GM03348 (cell line): ENCODE measurements at places on chromosomes 4 and X.

GRCh38 chr4:163866728-163867315 lies 372.3 kb downstream of the TMA16 start:
- DNase-seq = no peak

- no peak for DNase-seq
Measured at GRCh38 chr4:54417476-54417875, 188.4 kb downstream of the PDGFRA start.

DNA sequence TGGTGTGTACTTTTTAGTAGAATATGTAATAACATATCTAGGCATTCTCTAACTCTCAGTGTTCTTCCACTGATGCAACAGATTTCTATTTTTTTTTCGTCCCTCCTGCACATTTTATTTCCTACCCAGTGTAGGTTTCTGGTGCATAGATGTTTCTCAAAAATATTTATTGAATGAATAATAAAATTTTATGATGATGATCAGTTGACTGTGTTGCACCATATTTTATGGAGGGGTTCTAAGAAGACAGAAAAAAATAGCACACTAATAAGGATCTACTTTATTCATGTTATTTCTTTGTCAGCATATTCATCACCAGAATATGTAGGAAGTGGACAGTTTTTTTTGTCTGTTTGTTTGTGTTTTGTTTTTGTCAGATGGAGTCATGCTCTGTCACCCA lies 2529.3 kb downstream of the ARAP2 start:
- DNase-seq = no peak

DNA sequence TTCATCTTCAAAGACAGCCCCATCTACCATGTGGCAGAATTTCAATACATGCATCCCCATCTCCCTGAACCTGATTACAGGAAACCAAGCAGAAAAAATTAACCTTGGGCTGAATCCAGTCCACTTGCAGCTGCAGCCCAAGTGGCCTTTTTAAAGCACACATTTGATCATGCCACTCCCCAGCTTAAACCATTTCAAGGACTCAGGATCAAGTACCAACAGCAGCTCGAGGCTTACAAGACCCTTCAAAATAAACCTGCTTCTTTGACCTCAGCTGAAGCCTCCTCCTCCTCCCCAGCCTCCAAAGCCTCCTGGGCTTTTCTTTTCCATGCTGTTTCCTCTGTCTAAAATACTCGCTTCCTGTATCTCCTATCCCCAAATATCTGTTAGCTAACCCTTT lies 50.7 kb upstream of the KIT start:
- DNase-seq = no peak

- DNase-seq = no peak
Measured at GRCh38 chr4:167035390-167035789, 198.9 kb downstream of the SPOCK3 start.

- no peak for DNase-seq
Measured at GRCh38 chrX:9189286-9189685, 155.4 kb upstream of the FAM9B start.

DNA sequence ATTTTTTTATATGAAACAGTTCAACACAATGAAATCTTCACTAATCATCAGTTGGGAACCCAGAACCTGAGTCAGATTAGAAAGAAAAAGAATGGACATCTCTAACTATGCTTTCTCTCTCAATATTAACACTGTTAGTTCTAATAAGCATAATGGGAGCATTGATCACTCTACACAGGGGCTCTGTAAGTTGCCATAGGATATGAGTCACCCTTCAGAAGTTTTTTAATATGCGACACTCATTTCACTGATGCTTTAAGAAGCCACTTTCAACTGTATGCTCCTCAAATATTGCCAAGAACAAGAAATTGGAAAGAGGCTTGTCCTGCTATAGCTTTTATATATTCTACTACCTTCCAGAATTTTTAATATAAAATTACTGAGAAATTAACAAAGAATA lies 187.0 kb downstream of the AASDH start:
- no peak for DNase-seq

DNA sequence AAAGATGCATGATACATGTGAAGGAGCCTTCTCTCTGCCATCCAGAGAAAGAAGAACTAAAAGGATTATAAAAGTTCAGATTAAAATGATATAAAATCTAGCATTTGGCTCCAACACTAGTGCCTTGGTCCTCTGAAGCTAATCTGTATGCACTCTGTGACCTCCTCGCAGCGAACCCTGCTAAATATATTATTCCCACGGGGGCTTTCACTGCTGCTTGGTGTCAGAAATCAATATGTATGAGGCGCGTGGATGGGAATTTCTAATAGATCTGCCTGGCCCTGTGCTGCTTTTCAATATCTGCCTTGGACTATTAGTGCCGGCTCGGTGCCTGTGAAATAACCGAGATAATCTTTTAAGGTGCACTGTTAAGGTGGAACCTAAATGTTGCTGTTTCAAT lies 69.7 kb downstream of the CXXC4 start:
- no peak for DNase-seq

DNA sequence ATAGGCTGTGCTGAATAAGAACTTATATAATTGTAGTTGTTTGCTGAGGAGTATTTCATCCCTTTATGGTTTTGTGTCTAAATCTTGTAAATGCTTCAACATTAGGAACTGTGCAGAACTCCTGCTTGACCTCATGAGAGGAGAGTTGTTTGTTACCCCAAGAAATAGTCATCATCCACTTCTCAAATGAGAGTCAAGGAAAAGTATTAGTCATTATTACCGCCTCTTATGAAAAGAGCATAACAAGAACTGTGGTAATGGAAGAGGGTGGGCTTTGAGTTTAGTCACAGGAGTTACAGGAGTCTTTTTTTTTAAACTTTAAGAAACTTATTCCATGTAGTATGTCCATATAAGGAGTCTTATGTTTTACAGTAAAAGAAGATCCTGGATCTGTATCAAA lies 132.9 kb downstream of the RAP1GDS1 start:
- no peak for DNase-seq

GRCh38 chr4:126446917-126447316 lies 1132.2 kb downstream of the FAT4 start:
- DNase-seq = no peak

- no peak for DNase-seq
Measured at GRCh38 chr4:9923195-9923812, 98.0 kb downstream of the SLC2A9 start.

DNA sequence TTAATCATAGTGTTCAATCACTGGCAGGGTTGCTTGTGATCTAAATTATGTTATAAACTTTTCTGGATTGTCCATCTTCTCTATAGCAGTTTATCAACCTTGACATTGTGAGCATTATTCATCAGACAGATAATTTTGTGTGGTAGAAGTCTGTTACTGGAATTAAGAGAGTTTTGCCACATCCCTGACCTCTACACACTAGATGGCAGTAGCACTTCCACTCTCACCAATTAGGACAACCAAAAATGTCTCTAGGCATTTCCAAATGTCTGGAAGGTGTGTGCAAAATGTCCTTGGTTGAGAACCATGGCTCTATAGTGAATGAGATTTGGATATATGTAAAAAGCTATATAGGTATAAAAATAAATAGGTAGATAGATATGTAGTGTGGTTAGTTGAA lies 324.1 kb upstream of the FAM47C start:
- no peak for DNase-seq

- no peak for DNase-seq
Measured at GRCh38 chr4:39304651-39305050, 61.5 kb downstream of the RFC1 start.

GRCh38 chrX:83535417-83536196 lies 27.5 kb downstream of the POU3F4 start:
- DNase-seq = no peak

DNA sequence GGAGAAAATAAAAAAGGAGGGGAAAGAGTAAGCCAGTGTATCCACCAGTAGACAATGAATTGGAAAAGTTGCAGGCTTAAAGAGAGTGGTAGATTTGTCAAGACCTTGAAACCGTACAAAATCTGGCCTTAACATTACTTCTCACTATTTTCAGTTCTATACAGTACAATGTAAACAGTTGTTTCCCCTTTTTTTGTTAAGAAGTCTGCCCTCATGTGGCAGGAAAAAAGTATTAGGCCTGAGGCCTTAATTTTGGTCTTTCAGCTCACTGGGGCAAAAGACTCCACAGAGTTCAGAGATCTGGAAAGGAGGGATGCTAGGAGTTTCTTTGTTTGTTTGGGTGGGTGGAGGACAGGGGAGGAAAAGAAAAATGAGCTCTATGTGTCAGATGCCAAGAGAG lies 92.8 kb upstream of the CCDC160 start:
- DNase-seq = peak; percentile 1

DNA sequence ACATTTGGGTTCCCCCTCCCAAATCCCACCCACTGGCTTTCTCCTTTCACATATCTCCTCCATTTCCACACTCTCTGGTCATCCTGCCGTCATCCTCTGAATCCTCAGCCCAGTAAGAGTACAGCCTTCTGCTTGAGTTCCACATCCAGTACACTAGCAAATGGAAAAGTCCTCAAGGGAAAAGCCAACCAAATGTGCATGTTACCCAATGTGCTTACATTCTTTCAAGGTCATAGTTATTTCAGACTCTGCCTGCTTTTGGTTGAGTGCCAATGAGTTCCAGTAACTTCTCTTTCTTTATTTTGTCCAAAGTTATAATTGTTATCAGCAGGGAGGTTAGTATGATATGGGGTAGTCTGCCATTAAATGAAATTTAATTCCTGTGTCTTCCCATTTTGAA lies 78.1 kb downstream of the SRPX start:
- DNase-seq = peak; percentile 11

GRCh38 chr4:14386196-14386595 lies 616.1 kb upstream of the CPEB2 start:
- DNase-seq = no peak

- DNase-seq = no peak
Measured at GRCh38 chr4:87409420-87409939, 12.9 kb upstream of the NUDT9 start.

DNA sequence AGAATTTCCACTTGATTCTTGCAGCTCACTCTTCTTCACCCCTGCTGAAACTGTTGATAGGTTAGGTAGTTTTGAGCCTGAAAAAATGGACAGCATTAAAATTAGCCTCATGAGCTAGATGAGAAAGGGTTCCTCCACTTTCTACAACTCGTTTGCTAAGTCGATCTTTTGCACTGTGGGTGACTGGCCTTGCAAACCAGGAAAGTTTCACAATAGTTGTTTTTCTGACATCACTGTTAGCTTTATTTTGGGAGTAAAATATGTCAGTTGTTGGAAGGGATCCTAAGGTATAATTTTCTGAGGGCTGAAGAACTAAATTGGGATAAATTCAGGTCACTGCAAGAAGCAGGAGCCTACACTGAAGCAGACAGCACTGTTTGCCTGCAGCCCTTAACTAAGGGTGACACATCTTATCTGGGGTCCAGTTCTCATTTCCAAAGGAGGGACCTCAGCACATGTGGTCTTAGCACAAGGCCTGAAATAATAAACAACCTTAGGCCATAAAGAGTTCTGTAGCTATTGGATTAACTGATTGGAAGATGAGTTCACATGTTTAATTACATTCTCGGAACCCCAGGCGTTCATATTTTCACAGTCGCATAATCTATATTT lies 29.1 kb downstream of the ANAPC4 start:
- DNase-seq = no peak

DNA sequence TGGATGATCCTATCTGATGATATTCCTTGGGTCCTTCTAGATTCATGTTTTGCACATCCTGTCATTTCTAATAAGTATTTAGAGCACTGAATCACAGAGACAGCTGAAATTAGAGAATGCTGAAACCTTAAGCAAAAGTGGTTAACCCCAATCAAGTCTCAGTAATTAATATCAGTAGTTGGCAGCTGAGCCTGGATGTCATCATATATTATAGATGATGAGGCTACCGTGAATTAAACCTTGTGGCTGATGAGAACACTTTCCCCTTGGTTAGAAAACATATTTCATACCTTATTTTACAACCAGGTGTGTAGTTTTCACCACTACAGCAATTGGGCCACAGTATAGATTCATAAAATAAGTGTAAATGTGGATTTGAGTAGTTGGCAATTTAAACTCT lies 499.0 kb downstream of the PDGFC start:
- DNase-seq = no peak

DNA sequence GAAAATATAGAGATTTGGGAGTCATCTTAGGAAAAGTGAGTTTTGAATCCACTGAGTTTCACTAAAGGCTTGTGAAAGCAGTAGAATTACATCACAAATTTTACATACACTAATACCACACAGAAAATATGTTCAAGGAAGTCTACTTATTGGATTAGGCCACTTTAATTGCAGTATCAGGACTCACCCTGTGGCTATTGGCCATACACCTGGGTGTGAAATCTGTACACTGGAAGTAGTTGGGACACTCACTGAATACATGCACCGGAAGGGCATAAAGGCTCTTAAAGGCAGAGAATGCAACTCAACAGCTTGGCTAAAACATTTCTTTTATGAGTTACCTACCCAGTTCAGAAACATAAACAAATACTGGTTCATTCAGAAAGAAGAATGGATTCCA lies 19.8 kb downstream of the MAOB start:
- DNase-seq = no peak

- no peak for DNase-seq
Measured at GRCh38 chr4:83024233-83024632, 10.8 kb upstream of the COPS4 start.

- peak; percentile 2 for DNase-seq
Measured at GRCh38 chr4:32985256-32985655, 2265.1 kb downstream of the PCDH7 start.

DNA sequence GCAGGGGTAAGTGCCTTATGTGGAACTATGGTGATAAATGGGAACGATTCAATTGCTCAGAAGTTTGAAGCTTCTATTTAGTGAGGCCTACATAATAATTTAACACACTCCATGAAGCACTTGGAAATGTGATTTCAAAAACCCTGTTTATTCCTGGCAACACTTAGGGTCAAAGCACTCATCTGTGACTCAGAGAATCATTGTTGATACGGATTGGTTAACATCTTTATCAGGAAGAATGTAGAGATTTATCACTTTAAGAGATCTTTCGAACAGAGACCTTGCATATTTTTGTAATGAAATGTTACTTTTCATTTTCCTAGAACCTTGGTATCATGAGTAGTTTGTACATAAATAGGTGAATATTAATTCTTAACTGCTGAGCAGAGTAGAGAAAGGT lies 269.1 kb upstream of the SLIT2 start:
- peak; percentile 46 for DNase-seq

DNA sequence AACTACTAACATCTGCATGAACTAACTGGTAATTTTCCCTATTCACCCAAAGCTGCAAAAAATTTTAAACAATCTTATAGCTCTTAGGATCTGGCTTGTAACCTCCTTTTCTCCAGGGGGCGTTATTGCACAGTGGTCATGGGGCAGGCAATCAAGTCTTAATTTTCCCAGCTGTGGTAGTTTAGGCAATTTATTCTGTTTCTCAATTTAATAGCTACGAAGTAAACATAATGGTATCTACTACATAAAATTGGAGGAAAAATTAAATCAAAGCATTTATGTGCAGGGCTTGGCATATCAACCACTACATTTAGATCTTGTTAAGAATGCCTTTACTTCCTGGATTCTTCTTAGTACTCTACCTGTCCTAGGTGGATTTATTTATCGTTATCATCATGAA lies 137.4 kb upstream of the GUCY1A1 start:
- peak; percentile 6 for DNase-seq
